ENCODE measurements at places on chromosomes 16 and 17.
A peak's percentile ranks its signal among the peaks of the same experiment; 100 is the strongest.

GRCh38 chr16:53131363-53132071 lies 76.7 kb downstream of the CHD9 start:
- peak overlapping the region; percentile 88 for H3K4me3 ChIP-seq
- H3K27ac ChIP-seq = peak overlapping the region; percentile 98
- H3K36me3 ChIP-seq = no peaks in the 10 kb centered on the region
- H3K4me1 ChIP-seq = peaks cover 34% of the 10 kb centered on the region
- no peaks in the 10 kb centered on the region for H3K27me3 ChIP-seq

GRCh38 chr17:76459674-76460073 lies 6.7 kb upstream of the UBE2O start:
- no peak overlapping the region for H3K4me3 ChIP-seq
- H3K27me3 ChIP-seq = no peaks in the 10 kb centered on the region
- H3K27ac ChIP-seq = no peak overlapping the region
- no peak for DNase-seq
- no peaks in the 10 kb centered on the region for H3K36me3 ChIP-seq
- H3K4me1 ChIP-seq = peaks cover 7% of the 10 kb centered on the region

DNA sequence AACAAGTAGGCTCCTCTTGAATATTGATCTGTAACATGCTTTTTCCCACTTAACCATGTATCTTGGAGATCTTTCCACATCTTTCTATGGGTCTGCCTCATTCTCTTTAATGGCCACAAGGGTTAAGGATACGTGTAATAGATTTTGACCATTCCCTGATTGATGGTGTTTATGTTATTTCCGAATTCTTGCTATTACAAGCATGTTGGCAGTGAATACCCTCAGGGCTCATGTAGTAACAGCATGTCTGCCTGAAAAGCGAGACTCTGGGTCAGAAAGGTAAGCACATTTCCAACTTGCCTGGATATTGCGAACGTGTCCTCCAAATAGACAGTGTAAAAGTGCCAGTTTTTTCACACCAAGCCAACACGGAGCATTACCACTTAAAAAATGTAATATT lies 5.0 kb downstream of the TAC4 start:
- H3K4me3 ChIP-seq = no peak overlapping the region
- no peaks in the 10 kb centered on the region for H3K27me3 ChIP-seq
- H3K36me3 ChIP-seq = no peaks in the 10 kb centered on the region
- no peaks in the 10 kb centered on the region for H3K4me1 ChIP-seq
- no peak for DNase-seq

DNA sequence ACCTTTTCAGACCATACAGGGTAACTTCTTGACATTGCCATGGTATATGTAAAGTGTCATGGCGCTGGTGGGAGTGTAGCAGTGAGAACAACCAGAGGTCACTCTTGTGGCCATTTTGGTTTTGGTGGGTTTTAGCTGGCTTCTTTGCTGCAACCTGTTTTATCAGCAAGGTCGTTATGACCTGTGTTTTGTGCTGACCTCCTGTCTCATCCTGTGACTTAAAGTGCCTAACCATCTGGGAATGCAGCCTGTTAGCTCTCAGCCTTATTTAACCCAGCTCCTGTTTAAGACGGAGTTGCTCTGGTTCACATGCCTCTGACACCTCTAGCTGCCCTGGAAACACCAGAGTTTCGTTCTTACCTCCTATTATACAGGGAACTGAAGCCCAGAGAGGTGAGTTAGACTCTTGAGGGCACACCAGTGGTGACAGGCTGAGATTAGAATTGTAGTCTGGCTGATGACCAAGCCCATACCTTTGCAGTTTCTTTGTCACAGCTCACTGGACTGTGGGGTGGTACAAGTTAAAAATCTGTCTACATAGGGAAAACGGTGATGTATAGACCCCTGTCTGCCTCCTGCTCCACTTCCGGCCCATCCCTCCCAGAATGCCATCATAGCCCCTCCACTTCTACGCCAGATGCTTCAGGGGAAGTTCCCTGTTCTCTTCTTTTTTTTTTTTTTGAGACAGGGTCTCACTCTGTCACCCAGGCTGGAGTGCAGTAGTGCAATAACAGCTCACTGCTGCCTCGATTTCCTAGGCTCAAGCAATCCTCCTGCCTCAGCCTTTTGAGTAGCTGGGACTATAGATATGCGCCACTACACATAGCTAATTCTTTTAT lies 21.0 kb downstream of the KSR1 start:
- no peaks in the 10 kb centered on the region for H3K36me3 ChIP-seq
- no peak overlapping the region for H3K4me3 ChIP-seq
- no peaks in the 10 kb centered on the region for H3K27me3 ChIP-seq
- DNase-seq = no peak
- peak overlapping the region; percentile 42 for H3K27ac ChIP-seq

DNA sequence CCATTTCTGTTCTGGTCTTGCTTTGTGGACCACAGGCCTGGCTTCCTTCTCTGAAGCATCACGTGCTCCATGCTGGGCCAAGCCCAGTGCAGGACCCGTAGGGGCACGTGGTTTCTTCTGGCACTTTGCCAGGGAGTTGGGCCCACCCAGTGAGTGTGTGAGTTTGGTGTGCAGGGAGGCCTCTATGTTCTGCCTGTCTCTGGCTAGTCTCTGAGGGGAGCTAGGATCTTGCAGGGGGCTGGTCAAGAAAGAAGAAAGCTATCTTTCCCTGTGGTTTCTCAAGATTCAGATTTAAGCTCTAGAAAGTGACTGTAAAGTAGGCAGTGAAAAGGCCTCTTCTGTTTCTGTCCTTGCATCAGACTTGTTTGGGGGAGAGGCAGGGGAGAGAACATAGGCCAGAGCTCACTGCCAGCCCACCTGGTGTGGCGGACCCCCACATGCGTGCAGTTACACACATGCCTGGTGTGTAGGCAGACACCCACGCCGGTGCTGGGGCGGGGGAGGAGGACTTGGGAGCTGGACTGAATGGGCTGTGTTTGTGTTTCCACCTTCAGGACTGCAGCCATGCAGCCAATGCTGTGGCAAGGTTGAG lies 11.8 kb downstream of the LASP1 start:
- no peak overlapping the region for H3K4me3 ChIP-seq
- H3K36me3 ChIP-seq = peaks cover 8% of the 10 kb centered on the region
- H3K4me1 ChIP-seq = peaks cover 75% of the 10 kb centered on the region
- no peak for DNase-seq
- peak overlapping the region; percentile 90 for H3K27ac ChIP-seq

- DNase-seq = no peak
- no peak overlapping the region for H3K27ac ChIP-seq
- peaks cover 15% of the 10 kb centered on the region for H3K4me1 ChIP-seq
Observed at GRCh38 chr17:20073055-20073979, 64.2 kb downstream of the SPECC1 start.

GRCh38 chr16:87207965-87208364 lies 109.2 kb downstream of the C16orf95 start:
- peaks cover 8% of the 10 kb centered on the region for H3K27me3 ChIP-seq
- no peaks in the 10 kb centered on the region for H3K36me3 ChIP-seq
- no peak for DNase-seq

- H3K36me3 ChIP-seq = no peaks in the 10 kb centered on the region
- DNase-seq = no peak
- H3K4me1 ChIP-seq = peaks cover 51% of the 10 kb centered on the region
- H3K4me3 ChIP-seq = no peak overlapping the region
- H3K27ac ChIP-seq = no peak overlapping the region
- H3K27me3 ChIP-seq = no peaks in the 10 kb centered on the region
Observed at GRCh38 chr17:2799653-2800052, 3.4 kb downstream of the RAP1GAP2 start.
